Stimulated activated CD4-positive, alpha-beta T cell treated with anti-CD3 and anti-CD28 coated beads, Interleukin-4, amount 100 ng/mL, for 4 hours (primary cell): ENCODE measurements at places on chromosomes 4 and X.

DNA sequence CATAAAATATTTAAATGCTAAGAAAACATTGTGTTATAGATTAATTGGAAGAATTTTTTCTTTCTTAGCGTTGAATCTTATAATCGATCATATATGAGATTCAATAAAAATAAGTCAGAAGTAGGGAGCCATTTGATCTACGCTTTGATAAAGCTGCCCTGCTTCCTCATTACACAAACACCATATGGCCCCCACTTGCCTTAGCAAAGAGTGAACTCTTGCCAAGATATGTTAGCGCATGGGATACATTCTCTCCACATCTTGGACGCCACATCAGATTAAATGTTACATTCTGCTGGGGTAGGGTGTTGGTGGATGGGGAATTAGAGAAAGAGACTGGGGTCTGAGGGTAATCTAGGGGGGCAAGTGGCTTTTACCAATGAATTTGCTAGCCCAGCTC, 207.7 kb upstream of the MID1 start:
- no peak for DNase-seq

DNA sequence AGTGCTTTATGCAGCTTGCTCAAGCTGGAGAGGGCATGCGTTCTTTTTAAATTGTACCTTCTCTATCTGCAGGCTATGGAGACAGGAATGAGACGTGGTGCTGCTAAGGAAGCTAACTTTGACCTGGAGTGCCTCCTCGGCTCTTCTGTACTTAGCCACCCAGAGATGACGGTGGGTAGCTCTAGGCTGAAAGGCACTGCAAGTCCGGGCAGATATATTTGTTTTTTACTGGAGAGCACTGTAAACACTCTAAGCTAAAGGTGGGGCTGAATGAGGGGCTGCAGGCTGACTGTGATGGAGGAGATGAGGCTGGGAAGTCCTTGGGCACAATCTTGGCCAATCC, 12.1 kb downstream of the ELF4 start:
- DNase-seq: no peak

DNA sequence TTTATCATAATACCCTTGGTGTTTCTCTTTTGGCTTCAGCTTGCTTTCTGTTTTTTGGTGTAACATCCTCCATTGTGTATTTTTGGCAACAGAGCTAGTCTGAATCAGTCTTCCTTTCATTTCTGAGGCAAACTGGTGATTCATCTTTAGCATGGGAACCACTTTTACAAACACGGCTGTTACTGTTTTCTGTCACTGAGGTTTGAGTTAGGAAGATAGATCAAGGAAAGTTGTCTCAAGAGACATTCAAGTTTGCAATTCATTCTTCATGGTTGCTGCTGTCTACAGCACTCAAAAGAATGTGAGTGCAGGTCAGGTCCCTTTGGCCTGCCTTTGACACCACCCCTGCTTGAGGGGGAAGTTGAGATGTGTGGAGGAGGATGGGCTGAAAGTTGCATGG, 36.3 kb downstream of the IL21 start:
- no peak for DNase-seq

GRCh38 chr4:165726831-165727230, 146.2 kb upstream of the TLL1 start:
- no peak for DNase-seq
